ENCODE measurements at places on chromosomes 11 and 22.

- DNase-seq: no peak
Observed at GRCh38 chr11:124745835-124746620, 6.0 kb downstream of the VSIG2 start.

DNA sequence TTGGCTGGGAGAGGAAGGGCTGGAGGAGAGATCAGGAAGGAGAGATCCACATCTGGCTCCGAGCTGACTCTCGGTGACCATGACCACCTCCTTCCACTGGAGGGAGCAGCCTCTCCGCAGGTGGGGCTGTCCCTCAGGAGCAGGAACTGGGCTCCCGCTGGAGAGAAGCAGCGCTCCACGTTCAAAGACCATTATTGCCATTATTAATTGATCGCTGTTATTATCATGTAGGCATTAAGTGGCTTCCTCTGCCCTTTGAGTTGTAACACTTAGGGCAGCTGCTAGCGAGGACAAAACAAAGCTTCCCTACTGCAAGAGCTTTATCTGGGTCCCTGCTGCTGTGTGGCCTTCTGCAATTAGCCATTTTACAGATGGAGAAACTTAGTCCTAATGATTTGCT is 251.9 kb downstream of the ST3GAL4 start:
- DNase-seq: peak; percentile 10

DNA sequence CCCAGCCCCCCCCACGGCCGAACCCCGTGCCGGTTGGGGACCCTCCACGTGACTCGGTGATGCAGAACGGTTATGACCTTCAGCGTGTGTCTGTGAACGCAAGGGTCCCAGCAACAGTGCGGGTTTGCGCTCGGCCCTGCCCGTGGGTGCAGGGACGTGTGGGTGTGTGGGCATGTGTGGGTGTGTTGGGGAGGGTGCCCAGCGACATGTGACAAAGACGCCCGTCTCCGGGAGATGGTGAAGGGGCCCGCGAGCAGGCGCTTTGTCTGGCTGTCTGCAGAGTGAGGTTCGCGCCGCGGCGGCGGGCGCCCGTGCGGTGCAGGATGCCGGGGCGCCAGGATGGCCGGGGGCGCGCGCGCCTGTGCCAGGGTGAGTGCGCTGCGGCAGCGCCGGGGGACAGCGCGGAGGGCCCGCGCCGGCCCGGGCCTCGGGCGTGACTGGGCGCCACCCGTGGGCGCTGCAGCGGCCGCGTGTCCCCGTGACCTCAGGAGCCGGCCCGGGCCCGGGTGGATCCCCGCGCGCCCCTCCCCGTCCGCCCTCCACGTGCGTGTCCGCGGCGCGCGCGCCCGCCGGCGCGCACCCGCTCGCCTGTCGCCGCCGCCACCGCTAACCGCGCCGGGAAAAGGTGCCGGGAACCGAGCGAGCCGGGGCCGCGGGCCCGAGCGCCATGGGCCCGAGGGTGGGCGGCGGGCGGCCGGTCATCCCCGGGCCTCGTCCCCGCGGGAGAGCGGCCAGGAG is at the start of gene LRFN4:
LRFN4 (plus strand) TSS at position 569 of the 738 bp plus-strand sequence. CDS start 681 bp downstream, outside the sequence.
- DNase-seq: no peak

GRCh38 chr11:1655168-1656060 is 25.8 kb downstream of the KRTAP5-5 start:
- DNase-seq: no peak

DNA sequence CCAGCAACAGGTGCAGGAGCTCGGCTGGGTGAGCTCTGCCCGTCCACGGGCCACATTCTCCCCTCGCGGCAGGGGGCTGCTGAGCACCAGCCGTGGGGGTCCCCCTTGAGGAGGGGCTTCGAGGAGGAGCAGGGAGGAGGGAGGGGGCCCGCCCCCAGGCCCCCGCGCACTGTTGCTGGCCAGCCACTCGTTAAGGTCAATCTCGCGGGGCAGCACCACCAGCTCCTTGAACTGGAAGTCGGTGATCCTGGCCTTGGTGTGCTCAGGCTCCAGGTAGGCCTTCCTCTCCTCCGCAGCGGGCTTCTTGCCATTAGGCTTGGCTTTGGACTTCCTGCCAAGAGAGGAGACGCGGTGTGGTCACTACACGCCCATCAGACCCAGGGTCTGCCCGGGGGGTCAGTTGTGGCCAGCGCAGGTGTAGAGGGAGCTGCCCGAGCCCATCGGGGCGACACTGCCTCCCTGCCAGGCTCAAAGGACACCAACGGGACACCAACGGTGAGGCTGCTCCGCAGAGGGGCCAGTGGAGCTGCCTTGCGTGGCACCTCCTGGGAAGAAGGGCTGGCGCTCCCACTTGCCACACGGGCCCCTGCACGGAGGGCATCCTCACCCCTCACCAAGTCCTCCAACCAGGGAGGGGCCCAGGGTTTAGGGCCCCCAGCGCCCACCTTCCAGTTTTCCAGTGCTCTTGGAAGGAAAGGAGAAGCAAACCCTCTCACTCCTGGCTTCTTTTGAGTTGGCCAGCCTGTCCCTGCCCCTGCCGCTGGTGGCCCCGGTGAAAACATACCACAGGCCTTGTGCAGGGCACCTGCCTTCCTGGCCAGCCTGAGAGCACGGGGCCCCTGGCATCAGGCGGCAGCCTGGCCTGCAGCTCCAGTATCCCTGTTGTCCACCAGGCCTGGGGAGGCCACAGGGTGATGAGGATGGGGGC is 5.8 kb downstream of the MOB2 start:
- no peak for DNase-seq

DNA sequence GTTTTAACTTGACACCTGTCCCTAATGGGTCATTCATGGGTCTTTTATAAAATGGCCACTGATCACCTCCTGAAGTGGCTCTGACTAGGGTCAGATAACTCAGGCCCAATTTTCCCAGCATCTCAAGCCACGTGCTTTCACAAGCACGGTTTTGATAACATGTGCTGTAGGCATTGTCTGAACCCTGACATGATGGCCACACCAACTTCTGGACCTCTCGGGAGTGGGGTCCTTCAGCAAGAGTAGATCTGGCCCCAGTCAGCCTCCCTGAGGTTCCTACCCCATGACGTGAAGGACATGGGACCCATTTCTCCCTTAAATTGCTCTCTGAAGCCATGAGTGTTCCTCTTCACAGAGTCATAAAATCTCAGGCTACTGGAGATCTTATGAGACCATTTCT is 60.4 kb upstream of the CCND1 start:
- no peak for DNase-seq

DNA sequence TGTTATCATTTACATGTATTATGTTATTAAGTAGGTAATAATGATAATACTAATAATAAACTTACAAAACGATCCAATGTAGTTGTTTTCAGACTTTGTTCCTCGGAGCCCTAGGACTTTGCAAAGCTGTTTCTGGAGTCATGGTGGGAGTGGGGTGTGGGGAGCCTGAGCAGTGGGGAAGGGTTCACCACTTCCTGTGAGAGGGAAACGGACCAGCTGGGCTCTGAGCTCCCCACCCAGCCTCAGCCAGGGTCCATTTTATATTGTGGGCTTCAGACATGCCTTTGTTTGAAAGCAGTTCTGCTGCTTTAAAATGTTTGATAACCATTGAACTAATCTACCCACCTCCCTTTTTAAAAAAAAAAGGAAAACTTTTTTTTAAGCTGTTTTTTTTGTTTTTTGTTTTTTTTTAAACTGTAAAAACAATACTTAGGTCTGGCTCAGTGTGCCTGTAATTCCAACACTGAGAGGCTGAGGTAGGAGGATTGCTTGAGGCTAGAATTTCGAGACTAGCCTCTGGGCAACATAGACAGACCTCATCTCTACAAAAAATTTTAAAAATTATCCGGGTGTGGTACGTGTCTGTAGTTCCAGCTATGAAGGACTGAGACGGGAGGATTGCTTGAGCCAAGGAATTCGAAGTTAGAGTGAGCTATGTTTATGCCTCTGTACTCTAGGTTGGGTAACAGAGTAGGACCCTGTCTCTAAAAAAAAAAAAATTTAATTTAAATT is 7.0 kb downstream of the SERPING1 start:
- DNase-seq: no peak

GRCh38 chr11:112100462-112100861 is 13.8 kb downstream of the SDHD start:
- DNase-seq: no peak

- no peak for DNase-seq
Observed at GRCh38 chr11:97657852-97658251, 1268.0 kb downstream of the JRKL start.

GRCh38 chr11:22728600-22729389 is 62.4 kb downstream of the GAS2 start:
- DNase-seq: no peak

DNA sequence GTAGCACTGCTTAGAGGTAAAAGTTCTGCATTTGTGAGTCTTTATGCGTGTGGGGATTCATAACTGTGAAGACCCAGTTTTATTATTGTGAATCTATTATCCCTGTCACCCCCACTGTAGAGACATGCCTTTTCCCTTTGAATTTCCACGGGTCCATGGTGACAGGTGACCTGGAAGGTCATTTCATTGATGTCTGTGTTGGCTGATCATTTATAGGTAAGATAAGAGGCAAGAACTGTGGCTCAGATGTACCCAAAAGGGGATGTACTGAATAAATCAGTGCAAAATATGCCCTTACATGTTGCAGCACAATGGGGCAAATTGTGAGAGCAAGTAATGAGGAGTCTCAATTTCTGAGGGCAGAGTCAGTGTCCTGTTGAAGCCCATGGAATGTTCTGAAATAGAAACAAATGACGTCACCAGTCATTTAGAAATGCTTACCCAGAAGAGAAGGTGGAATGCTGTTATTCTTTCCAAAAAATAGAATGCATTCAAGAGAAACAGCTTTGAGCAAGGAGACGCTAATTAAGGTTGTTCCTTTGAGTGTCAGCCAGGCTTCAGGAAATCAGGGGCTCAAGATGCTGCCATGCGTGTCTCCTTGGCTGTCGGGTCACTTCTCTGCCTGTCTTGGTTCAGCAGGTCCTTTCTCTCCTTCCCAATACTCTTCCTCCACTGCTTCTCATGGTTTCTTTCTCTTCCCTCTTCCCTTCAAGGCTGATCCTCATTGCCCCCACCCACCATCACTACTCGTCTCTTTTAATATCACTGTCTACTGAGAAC is 118.7 kb upstream of the E2F8 start:
- no peak for DNase-seq

GRCh38 chr22:23193882-23194281 is 13.6 kb downstream of the BCR start:
- no peak for DNase-seq

- DNase-seq: no peak
Observed at GRCh38 chr11:130560000-130560780, 111.7 kb downstream of the ADAMTS15 start.

DNA sequence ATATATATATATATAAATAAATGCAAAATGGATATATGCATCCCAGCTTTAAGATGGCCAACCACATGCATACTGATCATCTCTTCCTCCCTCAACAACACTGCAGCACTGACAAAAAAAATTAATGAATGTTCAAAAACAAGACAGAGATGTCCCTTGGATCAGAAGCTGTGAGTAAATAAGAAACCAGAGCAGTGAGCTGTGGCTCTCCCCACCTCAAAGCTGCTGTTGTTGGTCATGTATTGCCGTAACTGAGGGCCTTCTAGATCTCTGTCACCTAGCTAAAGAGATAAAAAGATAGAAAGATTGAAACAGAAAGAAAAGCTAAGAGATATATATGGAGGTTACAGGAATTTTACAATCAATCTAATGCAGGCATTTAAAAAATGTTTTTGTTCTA is 15.5 kb upstream of the TMEM135 start:
- no peak for DNase-seq

DNA sequence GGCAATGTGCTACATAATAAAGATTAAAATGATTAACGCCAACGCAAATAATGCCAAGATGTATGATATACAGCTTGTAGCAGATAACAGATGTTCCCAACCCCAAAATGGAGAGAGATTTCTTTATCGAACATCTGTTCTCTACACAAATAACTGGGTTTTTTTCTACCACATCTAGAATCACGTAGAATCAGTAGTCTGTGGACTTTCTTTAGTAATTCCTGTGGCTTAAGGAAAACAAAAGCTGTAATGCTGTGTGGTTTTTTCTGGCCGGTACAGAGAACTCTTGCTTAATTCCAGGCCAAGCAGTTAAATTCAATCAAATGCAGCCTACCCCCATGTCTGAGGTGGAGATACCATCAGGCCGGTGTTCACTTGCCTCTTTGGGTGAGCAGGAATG is 303.4 kb downstream of the FAT3 start:
- DNase-seq: no peak

GRCh38 chr11:18172666-18173065 is at the start of gene MRGPRX4:
Gene MRGPRX4, plus strand, starts transcription at chr11:18172837. Its CDS starts 420 bp downstream, at chr11:18173257.
- no peak for DNase-seq

- no peak for DNase-seq
Observed at GRCh38 chr11:62602141-62603071, 741 bp upstream of the MTA2 start.

GRCh38 chr11:2963112-2963754 is 28.9 kb downstream of the NAP1L4 start:
- no peak for DNase-seq

DNA sequence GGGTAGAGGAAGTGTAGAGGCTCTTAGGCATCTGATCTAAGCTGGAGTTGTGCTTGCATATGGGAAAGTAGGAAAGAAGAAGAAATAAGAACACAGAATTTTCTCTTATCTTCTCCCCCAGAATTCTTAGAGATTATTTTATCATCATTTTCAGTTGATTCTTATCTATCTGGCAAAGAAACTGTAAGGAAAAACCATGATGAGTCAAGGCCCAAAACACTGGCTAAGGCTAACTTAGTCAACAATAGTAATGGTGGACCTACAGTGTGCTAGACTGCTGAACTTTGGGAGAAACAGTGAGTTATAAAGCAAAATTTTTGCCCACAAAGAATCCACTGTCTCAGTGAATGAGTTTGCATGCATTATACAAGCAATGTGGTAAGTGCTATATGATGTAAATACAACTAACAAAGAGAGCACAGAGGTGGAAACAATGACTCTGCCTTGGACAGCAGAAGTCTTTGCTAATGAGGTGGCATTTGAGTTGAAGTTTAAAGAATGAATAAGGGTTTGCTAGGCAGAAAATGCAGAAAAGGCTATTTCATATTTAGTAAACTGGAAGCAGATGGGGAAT is 344.5 kb upstream of the PLET1 start:
- no peak for DNase-seq

GRCh38 chr11:35436581-35437250 is 17.4 kb upstream of the SLC1A2 start:
- DNase-seq: no peak

GRCh38 chr11:48103621-48104567 is 112.7 kb upstream of the OR4B1 start:
- DNase-seq: no peak

GRCh38 chr11:132520199-132520598 is 1012.1 kb downstream of the OPCML start:
- DNase-seq: no peak

DNA sequence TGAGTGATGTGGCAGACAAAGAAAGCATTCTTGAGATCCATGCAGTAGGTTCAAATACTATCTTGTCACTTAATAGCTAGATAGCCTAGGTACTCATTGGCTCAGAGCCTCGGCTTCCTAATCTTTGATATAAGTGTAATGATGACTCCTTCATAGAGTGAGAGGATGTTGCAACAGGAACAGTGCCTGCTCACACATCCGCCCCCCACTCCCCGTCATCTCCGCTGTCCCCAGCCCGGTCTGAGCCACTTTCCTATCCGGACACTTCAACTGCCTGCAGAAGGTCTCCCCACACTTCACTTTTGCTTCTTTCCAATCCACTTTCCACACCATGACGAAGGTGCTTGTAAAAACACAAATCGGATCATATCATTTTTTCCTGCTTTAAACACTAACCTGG is 128.8 kb downstream of the NTM start:
- no peak for DNase-seq

GRCh38 chr22:44450503-44450902 is 47.5 kb downstream of the RTL6 start:
- DNase-seq: no peak
